ENCODE measurements at places on chromosomes 2 and 18.

GRCh38 chr2:103805746-103806145 is 1043.9 kb downstream of the TMEM182 start:
- ATAC-seq = no peak

GRCh38 chr2:175010848-175011254 is 5.7 kb upstream of the CHN1 start:
- no peak for ATAC-seq

DNA sequence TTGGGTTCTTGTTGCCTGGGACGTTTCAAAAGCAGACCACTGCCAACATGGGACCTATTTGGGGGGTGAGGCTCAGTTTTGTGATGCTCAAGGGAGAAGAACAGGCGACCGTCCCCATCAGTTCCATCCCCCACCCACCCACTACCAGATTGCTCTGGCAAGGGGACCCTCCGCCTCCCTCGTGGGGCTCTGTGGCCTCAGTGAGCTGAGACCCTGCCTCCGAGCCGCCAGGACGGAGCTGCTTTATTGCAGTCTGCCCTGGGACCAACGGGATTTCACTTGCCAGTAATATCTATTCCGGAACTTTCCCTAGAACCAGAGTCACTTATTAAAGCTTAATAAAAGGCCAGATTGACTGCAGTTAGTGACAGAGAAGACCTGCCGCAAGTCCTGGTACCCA is 146.3 kb downstream of the KLHL29 start:
- ATAC-seq = no peak

DNA sequence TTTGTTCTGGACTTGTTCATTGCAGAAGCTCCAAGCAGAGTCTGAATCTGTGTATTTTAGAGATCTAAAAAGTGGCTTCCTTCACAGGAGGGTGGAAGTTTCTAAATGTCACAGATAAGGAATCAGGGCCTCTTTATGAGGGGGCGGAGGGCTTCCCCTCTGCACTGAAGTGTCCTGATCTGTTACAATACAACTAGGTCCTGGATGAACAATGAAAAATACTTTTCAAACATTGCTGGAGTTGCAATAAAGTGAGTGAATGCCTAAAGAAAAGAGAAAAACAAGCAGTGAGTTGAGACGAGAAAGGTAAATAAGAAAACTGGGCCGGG is 179.3 kb upstream of the HDAC4 start:
- ATAC-seq = no peak

DNA sequence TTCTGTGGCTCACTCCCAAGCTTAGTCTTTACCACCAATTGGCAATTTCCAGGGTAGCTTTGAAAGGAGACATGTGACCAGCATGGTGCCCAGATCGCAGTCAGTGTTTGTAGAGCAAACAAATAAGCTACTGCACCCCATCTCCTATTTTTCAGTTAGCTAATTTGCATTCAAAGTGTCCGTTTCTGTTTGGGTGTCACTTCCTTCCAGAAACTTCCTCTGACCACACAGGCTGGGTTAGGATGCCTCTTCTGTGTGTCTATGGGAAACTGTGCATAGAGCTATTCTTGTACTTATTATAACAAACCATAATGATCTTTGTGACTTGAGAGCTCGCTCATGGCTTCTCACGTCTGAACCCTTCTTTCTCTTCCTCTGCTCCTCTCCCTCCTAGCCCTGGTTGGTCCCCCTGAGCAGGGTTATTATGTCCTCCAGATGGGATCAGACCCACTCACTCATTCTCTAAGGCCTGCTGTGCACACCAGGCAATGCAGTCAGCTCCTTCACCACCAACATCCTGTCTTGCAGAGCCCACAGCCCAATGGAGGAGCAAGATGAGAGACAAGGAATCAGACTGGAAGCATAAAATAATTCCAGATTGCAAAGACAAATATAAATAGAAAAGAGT is 101.2 kb upstream of the ALK start:
- ATAC-seq = no peak

DNA sequence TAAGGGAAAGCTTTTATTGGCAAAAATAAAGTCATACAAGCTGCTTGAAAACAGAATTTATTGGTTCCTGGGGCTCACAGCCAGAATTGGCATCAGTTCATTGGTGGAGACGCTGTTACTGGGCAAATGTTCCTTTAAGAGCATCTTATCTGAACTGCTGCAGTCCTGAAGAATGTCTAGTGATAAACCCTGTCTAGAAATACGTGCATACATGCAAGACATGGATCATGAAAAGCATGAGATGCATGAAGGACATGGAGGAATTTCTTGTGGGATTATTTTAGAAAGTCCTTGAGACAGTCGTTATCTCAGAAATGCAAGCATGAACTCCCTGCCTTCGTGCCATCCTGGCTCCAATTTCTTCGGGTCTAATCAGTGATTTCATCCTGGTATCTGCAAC is 32.5 kb upstream of the FHOD3 start:
- no peak for ATAC-seq

GRCh38 chr2:233199870-233200269 is 51.6 kb upstream of the ATG16L1 start:
- ATAC-seq = no peak

DNA sequence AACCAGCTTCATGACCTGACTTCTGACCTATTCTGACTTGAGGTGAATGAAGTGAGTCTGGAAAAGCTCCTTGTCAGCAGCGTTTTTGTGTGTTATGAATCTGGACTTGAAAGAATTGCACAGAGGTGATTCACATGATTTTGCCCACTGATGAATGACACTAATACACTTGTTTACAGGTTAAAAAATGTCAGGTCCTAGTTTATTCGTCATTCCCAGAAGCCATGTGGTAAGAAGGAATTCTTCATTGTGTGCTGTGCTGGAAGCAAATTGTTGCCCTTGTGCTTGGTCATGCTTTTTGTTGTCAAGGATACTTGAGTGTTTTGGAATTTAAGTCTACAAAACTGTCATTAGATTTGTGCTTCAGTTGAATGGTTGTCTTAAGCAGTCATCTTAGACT is 15.5 kb downstream of the SEC11C start:
- no peak for ATAC-seq

DNA sequence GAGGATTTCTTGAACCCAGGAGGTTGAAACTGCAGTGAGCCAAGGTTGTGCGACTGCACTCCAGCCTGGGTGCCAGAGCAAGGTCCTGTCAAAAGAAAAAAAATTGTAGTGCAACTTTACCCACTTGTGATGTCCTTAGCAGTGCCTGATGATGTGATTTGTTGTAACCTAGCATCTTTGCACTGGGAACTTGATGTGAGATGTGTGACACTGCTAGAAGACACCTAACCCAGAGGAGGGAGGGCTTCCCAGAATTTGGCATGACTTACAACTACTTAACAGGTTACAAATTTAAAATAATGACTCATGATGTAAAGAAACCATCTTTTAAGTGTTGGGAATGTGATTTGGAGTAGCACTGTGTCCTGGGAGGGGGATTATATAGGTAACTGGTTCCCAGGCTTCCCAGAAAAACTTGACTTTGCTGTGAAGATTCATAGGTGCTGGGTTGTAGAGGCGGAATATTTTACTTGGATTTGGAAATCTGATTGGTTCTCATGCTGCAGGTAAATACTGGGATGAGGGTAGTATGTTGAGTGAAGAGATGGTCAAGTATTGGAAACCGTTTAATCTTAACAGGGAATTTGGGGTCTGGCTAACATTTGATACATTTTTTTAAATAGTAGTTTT is 3.7 kb downstream of the EEF1B2 start:
- no peak for ATAC-seq

GRCh38 chr2:239789711-239790110 is 235.4 kb downstream of the NDUFA10 start:
- no peak for ATAC-seq

DNA sequence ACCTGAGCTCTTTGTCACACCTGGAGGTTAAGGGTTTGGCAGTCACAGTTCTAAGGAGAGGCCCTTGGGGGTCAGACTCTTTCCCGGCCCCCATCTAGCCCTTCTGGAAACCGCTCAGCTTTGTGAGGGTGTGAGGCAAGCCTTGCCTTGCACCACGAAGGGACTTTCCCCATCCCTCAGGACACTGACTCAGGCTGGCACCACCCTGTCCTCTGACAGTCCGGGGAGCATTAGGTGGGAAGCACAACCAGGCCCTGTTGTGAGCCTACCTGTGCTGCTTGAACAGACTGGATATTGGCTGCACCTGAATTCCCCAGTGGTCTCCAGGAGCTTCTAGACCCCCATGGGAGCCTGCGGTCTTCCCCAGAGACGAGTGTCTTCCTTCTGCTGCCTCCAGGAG is 47.0 kb upstream of the GBX2 start:
- ATAC-seq = no peak

DNA sequence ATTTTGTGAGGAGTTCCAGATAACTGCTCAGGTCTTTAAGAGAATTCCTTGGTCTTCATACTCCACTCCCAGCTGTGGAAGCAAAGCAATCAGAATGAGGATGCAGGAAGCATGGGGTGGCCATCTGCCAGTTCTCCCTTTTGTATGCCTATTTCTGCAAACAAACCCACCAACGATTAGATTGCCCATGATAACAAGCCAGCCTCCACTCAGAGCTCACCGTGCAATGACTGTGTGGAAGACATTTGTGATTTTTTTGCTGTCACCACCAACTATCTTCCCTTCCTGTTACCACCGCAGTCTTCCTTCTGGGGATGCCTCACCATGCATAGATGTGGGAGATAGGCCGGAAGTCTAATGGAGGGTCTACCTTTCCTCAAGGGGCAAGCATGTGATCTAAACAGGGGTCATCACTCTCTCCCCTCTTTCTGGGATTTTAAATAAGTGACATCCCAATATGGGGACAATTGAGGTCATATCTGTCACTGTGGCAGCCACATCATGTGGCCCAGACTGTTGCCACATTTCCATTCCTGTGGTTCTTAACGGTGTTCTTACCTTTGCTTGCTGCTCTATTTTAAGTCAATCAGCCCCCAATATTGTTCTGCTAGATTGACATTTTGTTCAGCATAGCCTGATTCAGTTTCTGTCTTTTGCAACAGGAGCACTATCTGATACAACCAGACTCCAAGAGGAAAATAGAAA is 4.4 kb downstream of the AFF3 start:
- no peak for ATAC-seq

GRCh38 chr2:100818003-100818605 is 1.8 kb upstream of the NPAS2 start:
- peak; percentile 43 for ATAC-seq

DNA sequence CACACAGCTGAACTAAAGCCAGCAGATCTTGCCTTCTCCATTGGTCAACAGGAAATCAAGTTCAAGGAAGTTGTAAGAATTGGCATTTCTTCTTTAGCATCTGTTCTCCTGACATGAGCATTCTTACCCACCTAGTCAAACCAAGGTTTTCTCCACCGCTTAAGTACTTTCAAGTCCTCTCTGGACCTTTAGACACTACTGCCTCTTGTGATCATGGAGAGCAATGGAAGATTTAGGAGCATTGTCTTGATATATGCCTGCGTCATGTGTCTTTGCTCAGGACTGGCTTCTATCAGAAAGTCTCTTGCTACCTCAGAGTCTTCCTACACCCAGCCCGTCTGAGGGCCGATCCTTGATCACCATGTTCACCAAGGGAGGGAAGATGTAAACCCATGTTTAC is 262.2 kb downstream of the PHLPP1 start:
- no peak for ATAC-seq

GRCh38 chr18:62026586-62026985 is 133.8 kb upstream of the RNF152 start:
- no peak for ATAC-seq

- ATAC-seq = no peak
Observed at GRCh38 chr2:198968545-198968944, 489.2 kb downstream of the SATB2 start.

DNA sequence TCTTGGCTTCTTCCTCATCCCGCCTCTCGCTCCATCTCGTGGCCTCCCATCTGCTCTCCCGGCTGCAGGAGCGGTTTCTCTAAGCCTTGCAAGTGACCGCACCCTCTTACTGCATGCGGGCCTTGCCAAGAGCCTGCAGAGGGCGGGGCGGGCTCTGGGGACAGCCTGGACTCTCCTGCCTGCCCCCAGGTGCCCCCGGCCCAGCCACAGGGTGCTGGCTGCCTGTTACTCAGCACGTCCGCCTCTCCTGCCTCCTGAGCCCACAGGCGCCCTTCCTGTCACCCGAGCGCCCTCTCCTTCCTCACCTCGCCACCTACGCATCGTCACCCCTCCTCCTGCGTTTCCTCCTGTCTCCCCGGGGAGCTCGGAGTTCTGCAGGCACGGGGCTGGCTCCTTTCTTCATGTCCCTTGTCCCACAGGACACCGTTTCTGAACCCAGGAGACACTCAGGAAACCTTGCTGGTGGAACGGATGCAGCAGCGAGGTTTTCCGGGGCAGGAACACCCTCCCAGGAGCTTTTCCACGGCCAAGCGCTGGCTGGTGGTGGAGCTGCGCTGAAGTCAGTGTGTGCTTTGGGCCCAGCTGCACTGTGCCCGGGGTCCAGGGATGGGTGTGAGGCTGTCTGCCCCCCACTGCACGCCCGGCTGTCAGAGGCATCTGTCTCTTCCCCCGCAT is 28.5 kb downstream of the HPCAL1 start:
- ATAC-seq = peak; percentile 40

DNA sequence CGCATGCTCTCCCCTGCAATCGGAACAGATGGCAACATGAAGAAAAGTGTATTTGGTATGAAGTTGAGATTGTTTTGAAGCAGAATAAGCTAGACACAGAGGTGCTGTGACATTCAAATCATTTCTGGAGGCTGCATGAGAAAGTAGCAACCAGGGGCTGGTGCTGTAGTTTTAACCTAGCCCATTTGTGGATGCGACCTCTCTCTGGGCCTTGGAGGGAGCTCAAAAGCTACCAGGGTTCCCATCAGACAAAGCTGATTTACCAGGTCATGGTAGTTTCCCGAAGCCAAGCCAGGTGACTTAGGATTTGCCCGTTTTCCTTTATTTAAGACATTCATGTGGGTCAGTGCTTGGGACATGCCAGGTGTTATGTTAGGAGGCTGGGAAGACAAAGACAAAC is 77.5 kb downstream of the CIB4 start:
- ATAC-seq = no peak

DNA sequence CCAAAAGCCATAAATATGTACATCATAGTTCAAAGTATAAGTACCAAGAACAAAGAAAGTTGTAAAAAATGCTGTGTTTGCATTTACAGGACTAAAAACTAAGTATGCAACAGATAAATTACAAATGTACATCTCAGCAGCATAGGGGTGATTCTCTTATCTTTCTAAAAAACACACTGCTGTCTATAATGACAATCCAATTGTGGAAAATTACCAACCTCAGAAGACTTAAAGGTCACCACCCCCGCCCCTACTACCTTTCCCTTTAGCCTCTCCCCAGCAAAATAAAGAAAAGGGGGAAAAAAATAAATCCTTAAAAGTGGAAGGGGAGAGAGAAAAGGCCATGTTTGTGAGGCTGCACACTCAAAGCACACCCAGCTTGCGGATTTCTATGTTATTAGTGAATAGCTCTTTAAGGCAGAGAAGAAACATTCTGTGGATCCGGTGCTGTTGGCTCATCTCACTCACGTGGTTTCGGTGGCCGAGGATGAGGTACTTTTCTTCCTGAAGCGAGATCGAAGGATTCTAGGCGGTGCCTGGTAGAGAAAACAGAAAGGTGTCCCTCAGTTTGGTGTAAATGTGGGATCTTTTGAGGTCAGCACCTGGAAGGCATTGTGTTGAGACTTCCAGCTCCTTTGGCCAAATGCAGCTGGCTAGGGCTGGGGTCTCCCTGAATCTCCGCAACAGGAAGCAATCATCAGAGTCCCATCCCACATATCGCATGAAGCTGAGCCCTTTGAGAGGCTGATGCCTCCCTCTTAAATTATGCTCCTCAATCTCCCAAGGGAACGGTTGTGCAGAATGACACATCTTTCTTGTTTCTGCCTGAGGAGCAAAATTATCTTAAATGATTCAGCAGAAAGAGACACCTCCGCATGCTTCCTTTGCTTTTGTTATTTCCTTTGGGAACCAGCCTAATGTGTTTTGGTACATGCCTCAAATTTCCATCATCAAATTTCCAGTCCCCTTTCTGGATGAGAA is 17.6 kb downstream of the MRPL35 start:
- no peak for ATAC-seq

All from gastroesophageal sphincter (tissue), 4 donors.